ENCODE measurements at places on chromosomes 4 and X.

- no peak for DNase-seq
Observed at GRCh38 chr4:168521721-168522120, 24.9 kb downstream of the PALLD start.

GRCh38 chr4:18529482-18529881, 507.9 kb upstream of the LCORL start:
- no peak for DNase-seq

DNA sequence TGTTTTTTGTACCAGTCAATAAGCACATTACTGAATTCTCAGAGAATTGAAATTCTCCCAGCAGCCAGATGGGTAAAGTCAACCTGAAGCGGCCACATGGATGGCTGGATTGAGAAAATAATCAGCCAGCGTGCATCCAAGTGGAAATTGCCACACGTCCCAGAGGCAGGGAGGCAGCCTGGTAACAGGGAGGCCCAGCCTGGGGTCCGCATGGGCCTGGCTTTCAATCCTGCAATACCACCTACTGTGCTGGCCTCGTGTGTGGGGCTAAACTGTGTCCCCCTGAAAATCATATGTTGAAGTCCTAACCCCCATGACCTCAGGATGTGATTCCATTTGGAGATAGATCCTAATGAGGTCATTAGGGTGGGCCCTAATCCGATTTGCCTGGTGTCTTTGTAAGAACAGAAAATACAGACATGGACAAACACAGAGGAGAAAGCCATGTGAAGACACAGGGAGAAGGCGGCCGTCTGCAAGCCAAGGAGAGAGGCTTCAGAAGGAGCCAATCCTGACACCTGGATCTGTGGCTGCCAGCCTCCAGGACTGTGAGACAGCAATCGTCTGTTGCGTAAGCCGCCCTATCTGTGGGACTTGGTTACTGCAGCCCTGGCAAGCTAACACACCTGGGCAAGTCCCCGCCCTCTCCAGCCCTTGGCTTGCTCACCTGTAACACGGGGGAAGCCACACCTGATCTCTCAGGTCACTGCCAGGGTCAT, 90.3 kb downstream of the JAKMIP1 start:
- no peak for DNase-seq

DNA sequence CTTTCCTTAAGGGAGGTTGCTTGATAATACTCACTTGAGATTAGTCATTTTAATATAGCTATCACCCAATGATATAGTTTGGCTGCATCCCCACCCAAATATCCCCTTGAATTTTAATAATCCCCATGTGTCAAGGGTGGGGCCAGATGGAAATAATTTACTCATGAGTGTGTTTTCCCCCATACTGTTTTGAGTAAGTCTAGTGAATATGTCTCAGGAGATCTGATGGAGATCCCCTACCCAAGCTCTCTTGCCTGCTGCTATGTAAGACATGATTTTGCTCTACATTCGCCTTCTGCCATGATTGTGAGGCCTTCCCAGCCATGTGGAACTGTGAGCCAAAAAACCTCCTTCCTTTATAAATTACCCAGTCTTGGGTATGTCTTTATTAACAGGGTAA, 539.7 kb upstream of the GRID2 start:
- no peak for DNase-seq

GRCh38 chr4:960140-960635, 13.2 kb downstream of the DGKQ start:
- no peak for DNase-seq

GRCh38 chrX:41472231-41472815, 25.2 kb downstream of the NYX start:
- DNase-seq, result no peak

DNA sequence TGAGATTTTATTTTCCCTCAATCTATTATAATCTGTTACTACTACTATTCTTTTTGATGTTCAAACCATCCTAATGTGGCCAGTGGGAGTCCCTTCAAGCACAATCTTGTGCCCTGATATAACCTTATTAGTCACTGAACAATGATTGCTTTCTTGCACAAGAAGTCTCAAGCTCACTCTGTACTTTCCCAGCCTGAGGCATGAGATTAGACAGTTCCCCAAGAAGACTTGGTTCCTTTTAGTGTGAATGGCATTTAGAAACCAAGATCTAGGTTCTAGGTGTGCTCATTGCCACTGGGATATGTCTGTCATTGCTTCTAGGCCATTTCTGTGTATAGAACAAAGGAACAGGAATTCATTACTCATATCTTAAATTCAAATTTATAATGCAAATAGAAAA, 28.0 kb upstream of the RBM41 start:
- no peak for DNase-seq

DNA sequence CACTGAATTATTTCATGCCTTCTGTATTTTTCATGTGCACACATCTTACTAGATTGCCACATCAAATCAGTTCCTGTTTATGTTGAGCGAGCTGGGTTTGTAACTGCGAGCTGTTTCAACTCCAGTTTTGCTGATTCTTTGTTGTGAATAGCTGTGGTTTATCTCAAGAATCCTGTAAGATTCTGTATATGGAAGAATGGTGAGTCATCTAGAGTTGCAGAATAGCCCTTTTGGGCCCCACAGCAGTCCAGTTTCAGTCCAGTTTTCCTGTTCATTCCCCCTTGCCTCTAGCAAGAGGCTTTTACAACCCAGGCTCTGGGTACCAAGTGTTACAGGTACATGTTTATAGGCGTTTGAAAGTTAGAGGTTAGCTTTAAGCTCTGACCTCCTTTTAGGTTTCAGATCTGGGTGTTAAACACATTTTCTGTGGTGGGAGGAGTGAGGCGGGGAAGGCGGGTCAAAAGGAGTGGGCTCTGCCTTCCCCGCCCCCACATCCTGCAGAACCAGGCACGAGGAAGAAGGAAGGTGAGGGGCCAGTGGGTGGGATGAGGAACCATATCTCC, 32.7 kb downstream of the TBC1D14 start:
- no peak for DNase-seq

GRCh38 chrX:24259544-24260240, 54.2 kb downstream of the SUPT20HL2 start:
- DNase-seq, result no peak

DNA sequence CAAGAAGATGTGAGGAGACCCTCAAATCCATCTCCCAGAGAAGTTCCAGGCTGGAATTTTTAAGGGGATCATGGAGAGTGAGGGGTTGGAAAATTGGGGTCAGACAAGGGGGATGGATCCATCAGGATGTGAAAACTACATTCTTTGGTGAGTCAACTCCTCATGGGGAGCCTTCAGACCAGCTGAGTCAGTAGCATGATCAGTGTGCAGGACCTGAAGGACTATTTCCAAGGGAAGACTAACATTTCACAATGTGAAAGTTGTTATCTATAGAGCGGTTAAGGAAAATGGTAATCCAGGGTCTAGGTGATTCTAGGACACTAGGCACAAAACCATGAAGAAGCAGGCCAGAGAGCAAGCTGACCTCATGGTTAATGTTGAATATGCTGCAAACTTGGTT, 38.6 kb upstream of the CEP135 start:
- no peak for DNase-seq

DNA sequence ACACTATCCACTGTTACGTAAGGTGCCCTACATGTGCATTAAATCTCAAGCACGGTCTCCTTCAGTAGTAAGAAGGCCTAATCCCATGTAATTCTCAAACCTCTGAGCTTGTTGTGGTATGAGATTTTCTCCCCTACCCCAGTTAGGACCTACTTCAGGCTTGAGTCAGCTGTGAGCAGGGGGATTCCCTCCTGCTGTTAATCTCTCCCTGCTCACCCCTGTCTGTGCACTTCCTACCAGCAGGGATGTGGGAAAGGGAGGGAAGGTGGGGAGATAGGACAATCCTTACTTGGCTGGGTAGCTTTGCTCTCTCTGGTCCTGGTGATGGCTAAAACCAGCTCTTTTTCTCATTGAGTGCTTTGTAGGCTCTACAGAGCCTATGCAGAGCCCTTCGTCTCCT, 60.8 kb downstream of the PALLD start:
- no peak for DNase-seq

- DNase-seq, result no peak
Observed at GRCh38 chr4:121428721-121429120, 47.9 kb upstream of the QRFPR start.

- peak; percentile 3 for DNase-seq
Observed at GRCh38 chr4:88526221-88526815, 2.7 kb upstream of the PYURF start.

DNA sequence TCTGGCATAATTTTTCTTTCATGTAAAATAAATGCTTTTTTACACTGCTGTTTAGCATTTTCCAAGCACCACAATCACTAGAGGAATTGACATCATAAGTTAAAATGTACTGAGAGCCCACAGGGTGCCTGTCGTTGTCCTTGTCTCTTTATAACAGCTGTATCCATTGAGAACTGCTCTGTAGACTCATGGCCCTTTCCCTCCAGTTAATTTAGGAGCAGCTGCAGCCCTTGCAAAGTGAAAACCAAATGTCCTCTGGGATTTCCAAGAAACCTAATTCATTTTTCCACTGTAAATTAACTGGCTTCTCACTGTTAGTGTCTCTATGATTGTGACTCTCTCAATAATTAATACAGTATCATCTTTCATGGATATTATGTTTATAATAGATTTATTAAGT, 185.9 kb downstream of the SLC4A4 start:
- DNase-seq, result no peak

DNA sequence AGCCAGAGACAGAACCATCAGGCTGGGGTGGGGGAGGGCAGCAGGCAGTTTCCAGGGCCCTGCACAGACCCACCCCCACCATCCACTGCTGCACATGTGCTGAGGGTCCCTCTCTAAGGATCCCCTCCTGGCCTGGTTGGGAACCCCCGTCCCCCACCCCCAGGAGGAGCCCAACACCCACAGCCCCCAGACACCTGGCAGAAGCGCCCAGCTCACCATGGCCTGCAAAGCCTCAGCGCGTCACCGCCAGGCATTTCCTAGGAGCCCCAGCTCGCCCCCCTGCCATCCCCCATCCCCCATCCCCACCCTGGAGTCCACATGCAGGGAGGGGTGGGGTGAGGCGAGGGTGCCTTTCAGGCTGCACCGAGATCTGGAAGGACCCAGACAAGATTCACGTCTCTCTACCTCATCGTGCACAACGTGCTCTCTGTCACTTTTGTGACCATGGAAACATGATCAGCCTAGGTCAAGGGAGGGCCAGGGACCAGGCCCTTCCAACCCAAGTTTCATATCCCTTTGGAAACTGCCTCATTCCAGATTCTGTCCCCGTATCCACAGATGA, 9.3 kb downstream of the MXD4 start:
- no peak for DNase-seq

GRCh38 chr4:153464068-153464467, 2.1 kb upstream of the TMEM131L start:
- no peak for DNase-seq

DNA sequence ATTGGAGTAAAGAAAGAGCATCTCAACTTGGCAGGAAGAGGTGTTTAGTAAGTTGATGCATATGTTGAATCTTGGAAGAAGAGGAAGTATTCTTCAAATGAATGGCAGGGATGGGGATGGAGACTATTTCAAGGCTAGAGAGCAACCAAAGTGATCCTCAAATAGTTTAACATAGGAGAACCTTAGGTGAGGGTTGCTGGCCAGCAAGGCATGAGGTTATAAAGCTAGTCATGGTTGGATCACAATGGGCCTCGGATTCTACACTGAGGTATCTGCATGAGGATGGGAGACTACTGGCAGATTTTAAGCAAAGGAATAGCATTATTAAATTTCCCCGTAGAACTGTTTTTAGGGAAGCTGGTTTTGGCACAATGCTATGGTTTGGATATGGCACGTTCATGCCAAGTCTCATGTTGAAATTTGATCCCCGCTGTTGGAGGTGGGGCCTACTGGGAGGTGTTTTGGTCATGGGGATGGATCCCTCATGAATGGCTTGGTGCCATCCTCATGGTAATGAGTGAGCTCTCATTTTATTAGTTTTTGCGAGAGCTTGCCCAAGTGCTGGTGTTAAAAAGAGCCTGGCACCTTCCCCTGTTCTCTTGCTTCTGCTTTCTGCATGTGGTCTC, 41.9 kb upstream of the ETNPPL start:
- DNase-seq, result no peak

- DNase-seq, result no peak
Observed at GRCh38 chr4:89619206-89619962, 217.6 kb downstream of the SNCA start.

GRCh38 chrX:47707031-47707780, 48.2 kb upstream of the UXT start:
- no peak for DNase-seq

GRCh38 chrX:19875050-19875431, 12.4 kb downstream of the SH3KBP1 start:
- DNase-seq, result no peak

GRCh38 chr4:76199664-76200211, 13.9 kb downstream of the SCARB2 start:
- no peak for DNase-seq

GRCh38 chr4:27947302-27947701, 1086.7 kb downstream of the STIM2 start:
- no peak for DNase-seq

- no peak for DNase-seq
Observed at GRCh38 chr4:119933606-119934005, 133.0 kb downstream of the MAD2L1 start.

DNA sequence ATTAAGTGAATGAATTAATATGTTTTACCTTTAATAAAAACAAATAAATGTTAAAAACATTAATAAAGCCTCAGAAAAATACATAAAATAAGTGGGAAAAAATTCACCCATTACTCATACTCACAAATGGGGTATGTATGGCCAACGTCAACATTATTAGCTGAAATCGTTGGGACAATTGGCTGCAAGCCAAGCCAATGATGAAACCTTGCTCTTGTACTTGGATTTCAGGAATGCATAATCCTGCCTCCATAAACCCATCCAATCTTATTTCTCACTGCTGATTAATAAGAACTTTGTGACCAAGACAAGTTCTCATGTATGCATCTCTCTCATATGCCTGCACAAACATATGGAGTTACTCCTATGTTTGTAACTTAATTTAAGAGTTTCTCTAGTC, 35.3 kb upstream of the ADAMTS3 start:
- no peak for DNase-seq

DNA sequence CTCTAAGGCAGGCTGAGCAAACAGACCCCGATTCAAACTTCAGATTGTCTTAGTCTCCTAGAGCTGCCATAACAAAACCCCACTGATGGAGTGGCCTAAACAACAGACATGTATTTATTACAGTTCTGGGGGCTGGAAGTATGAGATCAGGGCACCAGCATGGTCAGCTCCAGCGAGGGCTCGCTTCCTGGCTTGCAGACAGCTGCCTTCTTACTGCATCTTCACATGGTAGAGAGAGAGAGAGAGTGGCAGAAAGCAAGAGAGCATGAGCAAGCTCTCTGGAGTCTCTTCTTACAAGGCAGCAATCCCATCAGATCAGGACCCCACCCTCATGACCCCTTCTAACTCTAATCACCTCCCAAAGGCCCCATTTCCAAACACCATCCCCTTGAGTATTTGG, 22.3 kb upstream of the SORCS2 start:
- no peak for DNase-seq

DNA sequence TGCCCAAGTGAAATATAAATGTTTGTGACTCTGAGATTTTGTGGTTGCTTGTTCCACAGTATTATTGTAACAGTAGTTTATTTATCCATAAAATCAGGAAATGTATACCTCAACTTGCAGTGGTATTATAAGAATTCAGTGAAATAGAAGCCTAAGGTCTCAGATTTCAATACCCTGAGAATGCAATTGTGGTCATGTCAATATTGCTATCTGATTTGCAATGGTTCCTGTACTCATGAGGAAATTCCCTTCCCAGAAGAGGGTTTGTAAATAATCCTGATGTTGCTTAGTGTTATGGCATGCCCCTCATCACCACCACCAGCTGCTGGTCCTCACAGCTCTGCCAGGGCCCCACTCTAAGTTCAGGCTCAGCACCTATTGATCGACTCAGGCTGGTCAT, 67.8 kb downstream of the SLC34A2 start:
- DNase-seq, result no peak

- DNase-seq, result no peak
Observed at GRCh38 chrX:156004256-156004655, 6.8 kb downstream of the IL9R start.

All from cerebellar nuclear complex (tissue), 1 donor.